ENCODE measurements at places on chromosomes 11 and 22.
A peak's percentile ranks its signal among the peaks of the same experiment; 100 is the strongest.

GRCh38 chr22:47987885-47988515 lies 1225.5 kb downstream of the TBC1D22A start:
- DNase-seq = no peak

DNA sequence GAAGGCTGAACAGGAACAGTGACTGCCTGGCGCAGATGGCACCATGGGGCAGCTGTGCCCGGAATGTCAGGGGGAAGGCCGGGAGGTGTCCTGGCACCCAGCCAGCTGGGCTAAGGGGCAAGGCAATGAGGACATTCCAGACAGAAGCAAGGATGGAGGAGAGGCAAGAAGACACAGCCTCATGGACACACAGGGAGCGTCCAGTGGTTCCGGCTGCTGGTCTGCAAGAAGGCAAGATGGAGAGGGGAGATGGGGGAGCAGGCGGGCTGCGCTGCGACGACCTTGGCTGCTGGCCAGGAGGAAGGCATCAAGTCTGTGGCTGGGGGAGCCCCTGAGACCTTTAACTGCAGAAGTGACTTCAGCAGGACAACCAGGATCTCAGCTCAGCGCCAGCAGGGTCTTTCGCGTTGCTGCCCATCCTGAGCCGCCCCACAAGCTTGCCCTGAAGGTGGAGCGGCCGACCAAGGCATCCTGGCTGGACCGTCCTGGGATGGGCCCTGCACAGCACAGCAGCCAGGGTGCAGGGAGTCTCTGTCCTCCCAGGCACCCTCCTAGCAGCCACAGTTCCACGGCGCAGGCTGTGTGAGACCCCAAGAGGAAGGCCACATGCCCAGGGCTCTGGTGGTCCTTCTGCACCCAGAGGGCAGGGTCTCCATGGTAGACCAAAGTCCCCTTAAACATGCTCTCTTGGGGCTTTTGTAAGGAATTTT lies 531.7 kb downstream of the BRD1 start:
- no peak for DNase-seq

DNA sequence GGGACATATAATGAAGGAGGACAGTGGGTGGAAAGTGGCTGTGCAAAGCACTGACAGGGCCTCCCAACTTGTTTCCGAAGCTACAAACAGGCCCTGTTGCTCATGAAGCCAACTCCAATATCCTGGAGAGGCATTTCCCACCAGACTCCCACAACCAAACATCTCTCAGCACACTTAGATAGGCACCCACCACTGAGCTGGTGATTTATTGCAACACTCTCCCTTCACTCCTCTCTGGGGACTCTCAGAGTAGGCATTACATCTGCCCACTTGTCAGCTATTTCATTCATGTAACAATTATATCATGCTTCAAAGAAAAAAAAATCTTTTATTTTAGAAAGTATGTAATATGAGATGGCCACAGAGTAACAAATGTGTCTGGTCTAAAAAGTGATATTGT lies 32.1 kb upstream of the PPP2R1B start:
- no peak for DNase-seq

DNA sequence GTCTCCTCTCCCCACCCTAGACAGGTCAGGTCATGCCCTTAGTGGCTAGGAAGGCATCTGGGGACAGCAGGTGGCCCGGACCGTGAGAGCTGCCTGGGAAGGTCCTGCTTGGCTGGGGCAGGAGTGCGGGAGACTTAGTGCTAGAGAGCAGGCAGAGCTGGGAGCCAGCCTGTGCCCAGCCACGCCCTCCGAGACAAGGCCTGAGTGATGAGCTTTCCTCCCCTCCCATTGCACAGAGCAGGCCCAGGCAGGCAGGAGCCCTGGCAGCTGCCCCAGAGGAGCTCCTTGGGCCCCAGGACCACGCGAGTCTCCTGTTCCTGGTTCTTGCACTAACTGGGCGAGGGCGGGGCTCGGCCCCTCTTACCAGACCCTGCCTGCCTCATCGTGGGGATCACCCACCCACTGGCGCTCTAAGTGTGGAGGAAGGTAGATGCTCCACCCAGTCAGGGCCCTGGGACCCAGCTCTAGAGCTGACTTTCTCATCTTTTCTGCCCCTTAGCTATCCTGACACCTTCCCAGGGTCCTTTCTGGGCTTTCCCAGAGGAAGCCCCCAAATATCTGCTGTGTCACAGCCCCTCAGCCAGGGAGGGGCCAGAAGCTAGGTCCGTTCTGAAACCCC lies 44.9 kb downstream of the MACROD1 start:
- DNase-seq = peak; percentile 34

GRCh38 chr11:723120-723883 lies 17.3 kb downstream of the EPS8L2 start:
- DNase-seq = no peak

DNA sequence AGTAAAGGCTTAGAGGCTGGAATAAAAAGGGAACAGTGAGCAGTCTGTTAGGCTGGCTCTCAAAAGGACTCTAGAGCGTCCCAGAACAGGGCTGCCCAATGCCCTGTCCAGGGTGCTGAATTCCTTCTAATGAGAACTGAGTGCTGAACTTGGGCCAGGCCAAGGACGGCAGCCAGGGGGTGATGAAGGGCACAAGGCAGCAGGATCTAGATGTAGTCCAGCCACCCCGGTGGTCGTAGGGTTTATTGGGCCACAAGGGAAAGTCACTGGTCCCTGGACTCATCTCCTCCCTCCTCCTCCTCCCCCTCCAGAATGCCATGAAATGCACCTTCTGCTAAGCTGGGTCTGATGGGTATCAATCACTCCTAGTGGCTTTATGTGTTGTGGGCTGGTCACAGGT lies 19.2 kb downstream of the NPTXR start:
- peak; percentile 27 for DNase-seq

DNA sequence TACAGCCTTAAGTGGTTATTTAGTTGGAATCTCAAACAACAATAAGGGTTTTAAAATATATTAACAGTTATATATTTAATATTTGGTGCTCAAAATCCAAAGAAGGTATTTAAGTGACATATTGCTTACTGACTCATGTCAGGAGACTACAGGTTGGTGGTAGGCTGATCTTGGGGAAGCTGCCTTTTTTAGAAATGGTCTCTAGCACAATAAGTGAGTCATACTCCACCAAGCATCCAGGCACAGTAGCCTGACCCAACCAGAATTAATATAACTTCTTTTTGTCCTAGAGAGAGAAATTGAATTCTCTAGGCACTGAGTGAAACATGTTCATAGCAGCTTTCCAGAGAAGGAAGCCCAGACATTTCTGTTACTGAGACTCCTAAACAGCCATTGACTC lies 868.5 kb upstream of the TENM4 start:
- DNase-seq = no peak

DNA sequence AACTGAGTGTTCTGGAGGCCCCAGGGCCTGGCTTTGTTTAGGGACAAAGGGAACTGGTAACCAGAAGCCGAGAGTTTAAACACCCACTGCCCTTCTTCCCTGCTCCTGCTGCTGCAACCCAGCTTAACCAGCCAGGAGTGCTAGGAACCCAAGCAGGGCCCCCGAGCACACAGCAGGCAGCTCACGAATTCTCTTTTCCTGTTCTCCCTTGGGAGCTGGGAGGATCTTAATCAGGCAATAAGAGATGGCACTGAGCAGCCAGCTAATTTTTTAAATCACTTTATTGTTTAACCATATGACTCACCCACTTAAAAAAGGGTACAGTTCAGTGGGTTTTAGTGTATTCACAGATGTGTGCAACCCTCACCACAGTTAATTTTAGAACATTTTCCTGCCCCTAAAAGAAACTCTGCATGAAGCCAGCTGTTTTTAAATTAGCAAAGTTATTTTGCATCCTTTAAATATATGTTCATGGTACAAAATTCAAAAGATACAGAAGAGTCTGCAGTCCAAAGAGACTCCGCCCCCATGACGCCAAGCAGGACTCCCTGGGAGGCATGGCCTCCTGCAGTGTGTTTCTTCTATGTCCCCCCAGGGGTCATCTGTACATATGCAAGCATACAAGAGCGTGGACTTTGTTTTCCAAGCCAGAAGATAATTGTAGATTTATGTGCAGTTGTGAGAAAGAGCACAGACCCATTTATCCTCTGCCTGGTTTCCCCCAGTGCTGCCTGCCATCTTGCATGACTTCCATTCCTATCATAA lies 18.9 kb upstream of the PPP6R3 start:
- DNase-seq = no peak

GRCh38 chr22:26480611-26480932 lies 3.0 kb downstream of the HPS4 start:
- DNase-seq = no peak

DNA sequence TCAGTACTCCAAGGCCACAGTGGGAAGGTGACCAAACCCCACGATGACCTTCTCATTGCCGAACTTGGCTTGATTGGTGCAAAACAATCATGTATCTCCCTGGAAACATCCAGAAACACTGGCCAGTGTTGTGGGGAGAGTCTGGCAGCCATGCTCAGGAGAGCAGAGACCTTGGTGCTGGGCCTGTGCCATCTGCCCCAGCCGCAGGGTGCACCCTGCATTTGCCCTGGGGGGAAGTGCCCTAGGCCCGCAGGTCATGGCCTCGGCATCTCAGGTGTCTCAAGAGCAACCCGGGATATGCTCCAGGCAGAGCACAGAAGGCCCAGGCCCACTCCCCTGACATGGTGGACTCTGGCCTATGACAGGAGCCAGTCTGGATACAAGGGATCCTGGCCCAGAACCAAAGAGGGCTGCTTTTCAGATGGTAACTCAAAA lies 23.7 kb downstream of the ARVCF start:
- no peak for DNase-seq

- DNase-seq = no peak
Measured at GRCh38 chr22:47396105-47396504, 633.7 kb downstream of the TBC1D22A start.

GRCh38 chr22:42442748-42443147 lies 10.5 kb upstream of the NFAM1 start:
- no peak for DNase-seq

GRCh38 chr11:61489833-61490721 lies 18.5 kb upstream of the LRRC10B start:
- no peak for DNase-seq

- DNase-seq = no peak
Measured at GRCh38 chr11:70895366-70895670, 357.1 kb downstream of the SHANK2 start.

GRCh38 chr11:131372234-131372962 lies 2.0 kb downstream of the NTM start:
- no peak for DNase-seq

DNA sequence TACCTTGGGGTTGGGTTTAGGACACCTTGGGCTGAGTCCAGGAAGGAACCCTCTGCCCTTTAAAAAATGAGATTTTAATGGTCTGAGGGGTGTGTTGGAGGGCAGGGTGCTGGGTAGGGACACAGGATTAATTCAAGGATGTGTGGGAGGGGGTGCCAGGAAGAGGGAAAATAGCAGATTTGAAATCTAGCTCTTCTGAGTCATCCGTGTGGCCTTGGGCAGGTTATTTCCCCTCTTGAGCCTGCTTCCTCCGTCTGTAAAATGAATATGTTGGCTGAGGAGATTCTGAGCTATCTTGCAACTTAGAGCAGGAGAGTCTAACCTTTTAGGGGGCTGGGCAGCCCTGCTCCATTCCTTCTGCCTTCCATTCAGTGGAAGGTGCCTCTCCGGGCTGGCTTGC lies 3.0 kb downstream of the TSPAN18 start:
- DNase-seq = no peak
